ENCODE measurements at places on chromosomes 3 and 15. TPM values are rescaled to one million over a fixed set of nuclear protein-coding genes. Genes with fewer than 3 reads are reported as not detected.

Gene GRM7
- not detected for total RNA-seq

Gene STRIT1
- total RNA-seq: not detected

DNA sequence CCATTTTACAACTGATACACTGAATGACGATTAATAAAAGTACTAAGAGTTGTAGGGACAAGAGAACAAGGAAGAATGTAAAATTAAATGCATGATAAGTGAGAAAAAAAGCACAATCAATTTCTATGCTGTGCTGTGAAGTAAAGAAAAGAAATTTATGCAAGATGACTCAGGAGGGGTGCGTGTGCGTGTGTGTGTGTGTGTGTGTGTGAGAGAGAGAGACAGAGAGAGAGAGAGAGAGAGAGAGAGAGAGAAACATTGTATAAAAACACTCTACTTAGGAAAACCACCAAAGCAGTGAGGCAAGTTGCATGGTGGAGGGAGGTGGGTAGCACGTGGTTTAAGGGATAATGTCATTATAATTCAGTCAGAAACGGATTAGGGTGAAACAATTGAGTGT is 580.8 kb upstream of the ALCAM start:
- peak; percentile 0 for DNase-seq

- no peak for DNase-seq
Measured at GRCh38 chr15:71716990-71717389, 93.4 kb upstream of the NR2E3 start.

DNA sequence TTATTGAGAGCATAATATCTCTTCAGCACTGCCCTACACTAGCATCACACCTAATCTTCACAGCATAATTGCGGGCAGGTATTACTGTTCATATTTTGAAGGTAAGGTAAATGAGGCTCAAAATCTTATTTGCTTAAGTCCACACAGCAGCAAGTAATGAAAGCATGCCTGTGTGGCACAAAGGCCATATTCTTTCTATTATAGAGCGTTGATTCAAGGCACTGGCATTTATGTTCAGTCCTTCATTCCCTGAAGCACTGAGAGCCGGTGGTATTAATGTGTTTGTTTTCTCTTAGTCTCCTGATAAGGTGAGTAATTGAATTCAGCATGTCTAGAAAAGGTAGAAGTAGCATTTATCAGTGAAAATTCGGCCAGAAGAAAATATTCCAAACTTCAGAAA is 231.2 kb downstream of the BBX start:
- no peak for DNase-seq

- DNase-seq: no peak
Measured at GRCh38 chr3:62939707-62940106, 64.5 kb upstream of the CADPS start.

- DNase-seq: no peak
Measured at GRCh38 chr3:114351123-114351821, 57.4 kb downstream of the TIGIT start.

DNA sequence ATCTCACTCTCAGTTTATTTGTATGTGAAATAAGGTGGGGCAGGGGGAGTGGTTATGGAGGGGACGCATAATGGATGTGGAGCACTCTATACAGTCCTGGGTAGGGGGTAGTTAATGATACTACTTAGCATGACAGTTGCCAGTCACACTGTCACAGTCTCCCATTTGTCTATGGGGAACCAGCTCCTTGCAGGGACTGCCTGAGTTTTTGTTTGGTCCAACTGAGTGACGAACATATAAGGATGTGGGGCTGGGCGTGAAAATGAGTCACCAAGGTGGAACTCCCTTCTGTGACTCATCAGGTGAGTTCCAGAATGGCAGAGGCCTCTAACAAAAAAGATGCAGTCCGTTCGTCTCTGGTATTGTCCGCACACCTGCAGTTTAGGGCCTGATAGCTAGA is 235.3 kb upstream of the ST8SIA2 start:
- DNase-seq: peak; percentile 40

GRCh38 chr15:70046679-70047369 is 50.9 kb downstream of the TLE3 start:
- no peak for DNase-seq

GRCh38 chr3:177673112-177673914 is 476.0 kb upstream of the TBL1XR1 start:
- DNase-seq: peak; percentile 58

GRCh38 chr3:152961323-152961722 is 126.4 kb downstream of the P2RY1 start:
- DNase-seq: no peak

GRCh38 chr15:45417303-45417950 is 39.1 kb upstream of the GATM start:
- DNase-seq: no peak

GRCh38 chr15:55829826-55830225 is 86.9 kb upstream of the PRTG start:
- DNase-seq: no peak

DNA sequence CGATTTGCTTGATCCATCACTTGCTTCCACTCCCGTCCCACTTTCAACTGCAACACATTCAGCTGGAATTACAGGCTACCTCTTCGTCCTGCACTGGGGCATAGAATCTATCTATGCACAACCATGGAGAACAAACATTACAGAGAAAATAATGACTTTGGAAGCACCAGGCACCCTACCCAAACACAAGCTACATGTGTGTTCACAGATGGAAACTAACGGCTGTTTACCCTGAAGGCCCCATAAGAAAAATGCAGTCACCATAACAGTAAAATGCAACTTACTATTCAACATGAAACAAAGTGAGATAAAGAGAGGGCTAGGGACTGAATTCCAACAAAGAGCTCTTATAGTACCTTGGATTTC is 496.8 kb downstream of the FOXP1 start:
- no peak for DNase-seq
